ENCODE measurements at places on chromosomes 7 and 10. TPM values are rescaled to one million over a fixed set of nuclear protein-coding genes. Genes with fewer than 3 reads are reported as not detected.

DNA sequence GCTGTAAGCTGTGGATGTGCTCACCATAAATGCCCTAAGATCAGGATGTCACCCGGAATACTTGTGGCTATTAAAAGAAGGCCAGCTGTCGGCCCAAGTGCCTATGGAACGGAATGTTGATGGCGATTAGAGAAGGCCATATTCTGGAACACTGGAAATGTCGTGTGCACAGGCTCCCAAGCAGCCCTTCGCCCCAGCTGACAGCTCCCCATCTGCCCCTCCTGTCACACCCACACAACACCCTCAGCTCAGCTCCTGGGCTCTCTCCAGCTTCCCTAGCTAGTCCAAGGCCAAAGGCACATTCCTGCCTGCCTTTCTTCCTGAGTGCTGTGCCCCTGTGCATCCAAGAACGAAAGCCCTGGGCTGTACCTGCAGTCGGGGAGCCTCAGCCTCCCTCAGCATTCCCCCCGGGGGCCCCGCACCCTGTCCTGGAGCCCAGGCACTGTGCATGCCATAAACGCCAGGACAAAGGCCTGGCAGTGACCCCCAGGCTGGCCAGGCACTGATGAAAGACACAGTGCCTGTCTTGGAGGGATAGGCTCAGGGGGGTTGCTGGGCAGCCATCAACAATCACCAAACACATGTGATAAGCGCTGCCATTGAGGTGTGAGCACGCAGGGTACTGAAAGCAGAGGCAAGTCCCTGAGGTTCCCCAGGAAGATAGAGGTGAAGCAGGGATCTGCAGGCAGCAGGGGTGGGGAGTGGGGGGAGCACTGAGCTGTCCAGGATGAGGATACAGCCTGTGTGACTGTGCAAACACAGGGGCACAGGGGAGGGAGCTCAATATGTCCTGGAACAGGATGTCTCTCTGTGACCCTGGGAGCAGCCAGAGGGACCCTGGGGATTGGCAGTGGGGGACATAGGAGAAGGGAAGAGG lies 3.7 kb upstream of the LDB3 start:
- no peak for DNase-seq

DNA sequence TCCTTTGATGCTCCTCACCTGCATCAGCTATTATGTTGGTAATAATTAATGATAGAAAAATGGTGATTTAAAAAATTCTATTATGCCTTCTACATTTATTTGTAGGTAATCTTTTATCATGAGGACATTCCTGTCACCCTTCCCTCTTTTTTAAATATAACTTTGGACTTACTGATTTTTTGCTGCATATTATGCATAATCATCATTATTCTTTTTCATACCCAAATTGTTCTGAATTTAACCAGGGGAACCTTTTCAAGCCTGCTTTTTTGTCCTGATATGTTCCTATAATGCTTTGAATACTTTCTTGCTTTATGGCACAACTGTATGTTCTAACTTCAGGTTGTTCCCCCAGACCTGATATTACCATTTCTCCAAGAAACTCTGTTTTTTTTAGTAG lies 48.5 kb downstream of the TAX1BP1 start:
- DNase-seq = no peak

DNA sequence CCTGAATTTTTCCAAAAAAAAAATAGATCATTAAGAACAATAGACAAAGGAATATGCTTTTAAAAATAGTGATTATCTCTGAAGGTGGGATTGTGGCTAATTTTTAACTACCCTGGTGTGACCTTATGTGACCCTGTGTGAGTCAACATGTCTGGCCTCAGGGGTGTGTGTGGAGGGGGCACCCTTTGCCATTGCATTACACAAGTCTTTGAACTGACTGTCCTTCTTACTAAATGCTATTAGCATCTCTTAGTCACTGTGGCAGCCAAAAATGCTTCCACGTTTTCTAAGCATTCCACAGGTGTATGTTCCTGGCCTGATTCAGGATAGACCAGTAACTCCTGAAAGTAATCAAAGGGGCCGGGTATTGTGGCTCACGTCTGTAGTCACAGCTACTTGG lies 175.4 kb downstream of the MGMT start:
- DNase-seq = no peak

The PDE6C gene
- 3.2 TPM for polyA plus RNA-seq

The ATRNL1 gene
- 0.97 TPM for polyA plus RNA-seq

The AGAP3 gene
- polyA plus RNA-seq = 69.2 TPM
